ENCODE measurements at places on chromosomes 12 and 14.

- DNase-seq = no peak
Observed at GRCh38 chr12:99528478-99528877, 119.1 kb upstream of the GARIN6 start.

DNA sequence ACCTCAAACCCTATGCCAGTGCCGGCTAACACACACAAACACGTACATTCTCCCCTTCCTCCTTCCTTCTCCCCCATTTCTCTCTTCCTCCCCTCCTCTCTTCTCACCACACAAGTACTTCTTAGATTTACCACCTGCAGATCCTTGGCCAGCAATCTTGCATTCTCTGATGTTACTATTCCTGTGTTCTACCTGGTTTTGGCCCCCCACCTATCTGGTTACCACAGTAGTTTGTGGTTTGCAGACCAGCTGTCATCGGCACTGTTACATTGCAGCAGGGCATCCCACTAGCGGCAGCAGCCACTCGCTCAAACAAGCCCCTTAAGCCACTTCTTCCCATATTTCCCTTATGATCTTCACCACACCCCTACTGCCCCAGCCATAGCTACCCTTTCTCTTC lies 3.9 kb downstream of the ABHD4 start:
- no peak for DNase-seq

DNA sequence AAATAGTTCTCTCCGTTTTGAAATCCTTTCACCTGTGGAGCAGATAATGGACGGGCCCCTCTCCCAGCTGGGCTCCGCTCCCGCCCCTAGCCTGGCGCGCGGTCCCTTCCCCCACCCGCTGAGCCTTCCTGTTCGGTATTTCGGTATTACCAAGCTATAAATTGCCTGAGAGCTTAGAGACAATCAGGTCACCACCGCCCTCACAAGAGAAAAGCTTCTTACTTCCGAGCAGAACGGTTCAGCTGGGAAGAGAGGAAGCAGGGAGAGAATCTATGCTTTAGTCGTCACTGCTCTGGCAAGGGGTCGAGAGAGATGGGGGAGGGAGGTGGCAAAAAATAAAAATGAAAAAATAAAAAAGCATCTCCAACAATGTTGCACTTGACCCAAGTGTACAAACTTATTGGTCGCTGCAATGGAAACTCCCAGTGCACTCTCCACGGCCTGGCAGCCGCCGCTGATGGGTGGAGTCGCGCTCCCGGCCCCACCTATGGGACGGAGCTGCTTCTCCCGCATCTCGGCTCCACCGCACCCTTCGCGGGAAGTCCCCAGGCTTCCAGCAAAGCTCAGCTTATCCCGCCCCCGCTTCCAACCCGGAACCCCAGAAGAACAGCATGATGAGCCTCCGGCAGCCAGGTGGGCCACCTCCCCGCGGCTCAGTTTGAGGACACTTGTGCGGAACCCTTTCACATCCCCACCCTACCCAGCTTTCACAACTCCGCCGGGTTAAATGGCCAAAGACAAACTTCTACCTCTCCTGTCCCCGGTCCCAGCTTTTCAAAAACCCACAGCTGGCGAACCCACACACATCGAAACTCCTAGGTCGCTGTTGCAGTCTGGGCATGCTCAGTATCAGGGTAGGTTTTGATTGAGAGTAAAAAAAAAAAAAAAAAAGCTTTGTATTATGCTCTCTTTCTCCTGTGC lies 832 bp upstream of the SYT1 start:
- DNase-seq = no peak

GRCh38 chr14:61246721-61247120 lies 34.4 kb downstream of the TMEM30B start:
- DNase-seq = no peak

GRCh38 chr12:82682851-82683261 lies 3.9 kb upstream of the TMTC2 start:
- DNase-seq = no peak

- DNase-seq = no peak
Observed at GRCh38 chr12:91267039-91267438, 84.4 kb upstream of the DCN start.

DNA sequence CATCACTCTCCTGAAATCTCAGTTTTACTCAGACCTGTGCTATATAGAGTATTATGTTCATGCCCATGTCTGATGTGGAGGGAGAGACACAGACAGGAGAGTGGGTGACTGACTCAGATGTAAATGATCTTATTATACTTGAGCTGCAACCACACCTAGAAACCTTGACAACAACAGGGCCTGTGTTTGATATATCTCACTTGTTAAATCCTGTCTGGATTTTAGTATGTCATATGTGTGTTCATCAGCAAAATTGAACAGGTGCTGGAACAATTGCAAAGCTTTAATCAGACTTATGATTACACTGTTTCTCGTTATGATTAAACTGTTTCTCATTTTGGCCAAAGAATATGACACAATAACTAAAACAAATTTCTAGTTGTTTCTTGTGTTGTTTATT lies 37.7 kb downstream of the DIP2B start:
- no peak for DNase-seq

DNA sequence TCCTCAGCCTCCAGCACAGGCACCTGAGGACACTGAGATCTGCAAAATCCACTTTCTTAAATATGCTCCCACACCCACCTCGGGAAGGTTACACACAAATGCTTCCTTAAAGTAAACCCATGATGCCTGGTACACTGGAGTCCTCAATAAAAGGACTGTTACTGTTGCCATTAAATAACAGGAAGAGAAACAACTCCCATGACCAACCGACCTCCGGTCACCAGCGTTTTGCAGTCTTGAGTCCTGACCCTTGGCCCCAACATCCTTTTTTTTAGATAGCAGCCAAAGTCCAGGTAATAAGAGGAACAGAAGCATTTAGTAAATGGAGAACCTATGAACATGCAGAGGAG lies 42.4 kb downstream of the ITPK1 start:
- DNase-seq = no peak

DNA sequence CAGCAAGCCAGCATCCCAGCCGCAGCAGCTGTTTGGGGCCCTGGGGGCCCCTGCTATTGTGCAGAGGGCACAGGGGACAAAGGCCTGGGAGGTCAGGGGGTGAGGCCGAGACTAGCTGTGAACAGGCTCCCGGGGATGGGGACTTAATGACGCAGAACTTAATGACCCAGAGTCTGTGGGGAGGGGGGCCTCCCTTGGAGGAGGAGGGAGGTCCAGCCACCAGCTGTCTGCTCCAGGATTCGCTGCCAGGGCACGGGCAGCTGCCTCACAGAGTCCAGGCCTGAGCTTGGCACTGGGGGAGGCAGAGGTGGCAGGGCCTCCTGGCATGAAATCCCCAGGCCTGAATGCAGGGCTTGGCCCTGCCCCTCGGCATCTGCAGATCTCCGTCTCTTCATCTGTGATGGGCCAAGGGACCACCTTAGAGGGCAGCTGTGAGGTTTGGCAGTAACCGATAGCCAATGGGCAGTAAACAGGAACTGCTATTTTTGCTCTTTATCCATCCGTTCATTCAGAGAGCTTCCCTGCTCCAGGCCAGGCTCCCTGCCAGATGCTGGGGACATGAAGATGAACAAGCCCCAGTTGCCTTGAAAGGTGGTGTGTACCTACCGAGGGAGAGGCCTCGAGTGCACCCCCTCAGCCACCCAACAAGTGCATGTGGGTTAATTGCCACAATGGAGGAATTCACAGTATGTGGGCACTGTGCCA lies 6.7 kb downstream of the FAM222A start:
- no peak for DNase-seq

GRCh38 chr12:42130672-42131402 lies 13.8 kb downstream of the GXYLT1 start:
- no peak for DNase-seq

- no peak for DNase-seq
Observed at GRCh38 chr12:21526053-21526452, at the start of gene SPX. SPX (plus strand) TSS chr12:21526296; CDS start chr12:21526473, 177 bp downstream.

GRCh38 chr12:90298289-90298948 lies 589.8 kb upstream of the ATP2B1 start:
- DNase-seq = no peak

GRCh38 chr14:33711811-33712216 lies 239.1 kb downstream of the EGLN3 start:
- no peak for DNase-seq

- DNase-seq = no peak
Observed at GRCh38 chr12:2341871-2342270, 289.1 kb downstream of the CACNA1C start.

DNA sequence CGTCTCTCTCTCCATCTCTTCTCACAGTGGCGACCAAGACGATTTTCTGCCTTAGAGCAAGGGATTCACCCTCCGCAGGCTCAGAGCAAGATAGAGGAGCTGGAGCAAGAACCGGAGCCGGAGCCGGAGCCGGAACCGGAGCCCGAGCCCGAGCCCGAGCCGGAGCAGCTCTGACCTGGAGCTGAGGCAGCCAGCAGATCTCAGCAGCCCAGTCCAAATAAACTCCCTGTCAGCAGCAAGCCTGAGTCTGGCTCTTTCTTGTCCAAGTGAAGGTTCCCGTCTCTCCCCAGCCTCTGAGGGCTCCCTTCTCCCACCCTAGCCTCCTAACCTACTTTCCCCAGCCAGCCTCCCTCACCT lies 5.9 kb downstream of the LAG3 start:
- DNase-seq = no peak

GRCh38 chr14:47235619-47236018 lies 439.8 kb downstream of the MDGA2 start:
- no peak for DNase-seq

GRCh38 chr12:14313379-14314138 lies 51.9 kb upstream of the ATF7IP start:
- DNase-seq = no peak

DNA sequence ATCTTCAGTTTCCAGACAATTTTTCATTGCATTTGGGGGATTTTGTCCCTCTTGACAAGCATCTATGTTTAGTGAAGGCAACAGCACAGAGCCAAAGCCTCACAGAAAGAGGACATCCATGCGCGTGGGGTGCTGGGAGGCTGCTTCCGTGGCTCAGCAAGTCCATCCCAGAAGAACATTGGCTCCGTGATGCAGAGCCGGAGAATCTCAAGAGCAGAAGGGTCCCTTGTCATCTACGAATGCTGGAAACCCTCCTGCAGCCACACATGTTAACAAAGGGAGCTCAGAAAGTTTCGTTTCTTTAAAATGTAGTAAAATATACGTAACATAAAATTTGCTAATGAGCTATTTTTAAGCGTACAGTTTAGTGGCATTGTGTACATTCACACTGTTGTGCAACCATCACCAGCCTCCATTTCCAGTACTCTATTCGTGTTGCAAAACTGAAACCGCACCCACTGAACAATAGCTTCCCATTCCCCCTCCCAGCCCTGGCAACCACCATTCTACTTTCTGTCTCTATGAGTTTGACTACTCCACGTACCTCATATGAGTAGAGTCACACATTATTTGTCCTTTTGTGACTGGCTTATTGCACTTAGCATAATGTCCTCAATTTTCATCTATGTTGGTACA lies 185.9 kb downstream of the TTC7B start:
- no peak for DNase-seq

DNA sequence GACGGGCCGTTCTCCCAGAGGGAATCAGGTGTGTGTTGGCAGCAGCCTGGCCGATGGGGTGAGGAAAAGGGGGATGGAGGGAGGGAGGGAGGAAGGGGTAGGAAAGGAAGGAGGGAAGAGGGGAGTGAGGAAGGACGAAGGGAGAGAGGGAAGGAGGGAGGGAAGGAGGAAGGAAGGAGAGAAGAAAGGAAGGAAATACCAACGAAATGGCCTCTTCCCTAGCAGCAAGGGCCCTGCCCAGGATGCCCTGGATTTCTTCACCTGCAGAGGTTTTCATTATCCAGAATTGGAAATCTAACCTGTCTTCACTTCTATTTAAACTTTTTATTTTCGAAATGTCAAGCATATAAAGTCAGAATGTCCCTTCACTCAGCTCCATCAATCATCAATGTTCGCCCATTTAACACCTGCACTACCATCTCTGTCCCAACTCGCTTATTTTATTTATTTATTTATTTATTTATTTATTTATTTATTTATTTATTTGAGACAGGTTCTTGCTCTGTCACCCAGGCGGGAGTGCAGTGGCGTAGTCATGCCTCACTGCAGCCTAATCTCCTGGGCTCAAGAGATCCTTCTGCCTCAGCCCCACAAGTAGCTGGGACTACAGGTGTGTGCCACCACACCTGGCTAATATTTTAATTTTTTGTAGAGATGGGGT lies 70.7 kb downstream of the ACACB start:
- DNase-seq = no peak

GRCh38 chr12:68332728-68333630 lies 817 bp upstream of the MDM1 start:
- no peak for DNase-seq

GRCh38 chr12:47770086-47770726 lies 2.8 kb upstream of the SLC48A1 start:
- no peak for DNase-seq

- DNase-seq = no peak
Observed at GRCh38 chr14:75521415-75522199, 662 bp upstream of the BATF start.

- no peak for DNase-seq
Observed at GRCh38 chr12:50659690-50660424, 104.0 kb upstream of the ATF1 start.

DNA sequence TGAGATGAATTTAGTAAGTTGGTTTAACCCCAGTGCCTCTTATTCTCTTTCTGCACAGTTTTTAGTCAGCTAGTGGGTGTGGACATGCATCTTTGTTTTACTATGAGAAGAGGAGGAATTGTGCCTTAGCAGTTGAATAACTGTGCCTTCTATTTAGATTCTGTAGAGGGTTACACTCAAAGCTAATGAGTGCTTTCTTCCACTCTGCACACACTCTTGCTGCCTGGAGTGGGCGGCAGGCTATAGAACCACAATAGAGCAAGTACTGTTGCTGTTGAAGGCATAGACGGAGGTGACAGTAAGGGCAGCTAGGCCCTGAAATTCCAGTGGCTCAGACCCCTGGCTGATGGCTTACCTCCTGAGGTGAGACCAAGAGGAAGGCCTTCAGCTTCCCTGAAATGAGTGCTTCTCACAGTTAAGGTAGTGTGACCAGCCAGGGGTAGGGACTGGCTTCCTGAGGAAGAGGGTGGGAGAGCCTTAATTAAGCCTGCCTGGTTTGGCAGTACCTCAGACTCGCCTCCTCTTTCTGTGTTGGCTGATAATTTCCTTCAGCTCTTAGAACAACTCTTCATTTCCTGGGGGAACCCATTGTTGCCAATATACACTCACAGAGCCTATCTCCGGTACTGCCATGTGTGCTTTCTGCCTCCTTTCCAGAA lies 24.7 kb downstream of the SUSD6 start:
- DNase-seq = no peak
